Endothelial cell of umbilical vein (primary cell): ENCODE measurements at places on chromosomes 6 and 20. TPM values are rescaled to one million over a fixed set of nuclear protein-coding genes. Genes with fewer than 3 reads are reported as not detected.
A peak's percentile ranks its signal among the peaks of the same experiment; 100 is the strongest.

DNA sequence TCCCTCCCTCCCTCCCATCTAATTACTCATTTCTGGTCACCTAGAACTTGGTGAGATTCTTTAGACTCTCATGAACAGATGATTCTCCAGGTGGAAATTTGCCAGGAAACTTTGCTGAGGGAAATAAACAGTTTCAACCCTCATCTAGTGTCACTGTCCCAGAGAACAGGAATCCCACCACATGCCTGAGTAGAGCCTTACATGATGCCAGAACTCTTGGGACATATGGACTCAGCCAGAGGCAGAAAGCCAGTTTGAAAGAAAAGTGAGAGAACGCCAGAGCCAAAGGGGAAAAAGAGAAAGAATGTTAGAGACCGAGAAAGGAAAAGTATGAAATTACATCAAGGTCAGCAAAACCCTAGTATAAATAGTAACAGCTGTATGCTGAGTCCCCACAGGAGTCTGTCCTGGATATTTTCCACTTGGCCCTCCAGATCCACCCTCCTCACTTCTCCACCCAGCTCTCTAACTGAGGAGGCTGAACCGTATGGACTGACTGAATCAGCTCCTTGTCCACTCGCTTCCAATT is 127.5 kb upstream of the COL21A1 start:
- no peak for DNase-seq

CTCFL gene
- not detected in 2 replicates for total RNA-seq

CLPSL2 gene
- total RNA-seq = not detected in 2 replicates

DNA sequence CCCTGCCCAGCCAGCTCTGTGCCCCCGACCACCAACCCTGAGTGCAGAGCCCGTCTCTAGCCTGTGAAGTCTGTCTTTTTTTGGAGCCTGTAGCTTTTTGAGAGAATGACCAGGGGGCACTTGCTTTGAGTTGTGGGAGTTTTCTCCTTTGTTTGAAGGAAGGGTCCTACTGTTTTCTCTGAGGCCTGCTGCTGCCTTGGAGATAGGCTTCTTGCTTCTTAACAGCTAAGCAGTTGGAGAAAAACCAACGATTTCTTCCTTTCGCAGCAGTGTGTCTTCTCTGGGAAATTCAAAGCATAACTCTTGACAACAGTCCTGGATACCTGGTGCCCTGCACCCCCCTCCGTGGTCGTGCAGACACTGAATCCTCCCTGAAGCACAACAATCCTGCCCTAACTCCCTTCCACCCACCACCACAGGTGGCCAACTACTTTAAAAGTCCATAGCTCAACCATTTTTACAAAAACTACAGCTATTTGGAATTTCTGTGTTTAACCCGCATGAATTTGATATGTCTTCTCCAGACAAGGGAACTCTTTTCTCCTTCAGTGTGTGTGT is 61.0 kb downstream of the FAM50B start:
- no peak for DNase-seq

GRCh38 chr6:149566410-149567193 is 427 bp downstream of the GINM1 start:
- peak; percentile 68 for DNase-seq

PBOV1 gene
- not detected in 2 replicates for total RNA-seq

DNA sequence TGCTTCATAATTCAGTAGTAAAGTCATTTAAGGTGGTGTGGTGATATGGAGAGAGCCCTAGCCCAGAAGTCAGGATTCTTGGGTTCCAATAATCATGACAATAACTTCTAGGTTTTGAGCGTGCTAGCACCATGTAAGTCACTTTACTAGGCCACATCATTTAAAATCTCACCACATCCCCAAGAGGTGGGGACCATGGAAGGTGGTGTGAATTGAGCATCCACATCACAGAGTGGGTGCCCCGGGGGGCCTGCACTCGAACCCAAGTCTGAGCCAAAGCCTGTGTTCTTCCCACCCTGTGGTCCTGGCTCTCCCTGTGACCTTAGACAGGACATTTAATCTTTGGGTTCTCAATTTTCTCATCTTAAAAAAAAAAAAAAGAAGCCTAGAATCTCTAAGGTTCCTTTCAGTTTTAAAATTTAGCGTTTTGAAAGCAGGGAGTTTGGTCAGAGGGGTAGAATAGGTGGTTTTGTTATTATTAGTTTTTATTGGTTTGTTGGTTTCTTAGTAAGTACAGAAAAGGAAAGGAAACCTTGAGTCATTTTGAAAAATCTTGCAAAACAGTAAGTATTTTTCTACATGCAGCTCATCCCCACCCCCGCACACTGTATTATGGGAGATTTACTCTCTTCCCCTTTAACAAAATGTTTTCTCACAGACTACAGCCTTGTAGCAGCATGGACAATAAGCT is 26.4 kb downstream of the ARMC2 start:
- DNase-seq = peak; percentile 49

GRCh38 chr20:61965606-61966491 is 99.8 kb downstream of the TAF4 start:
- no peak for DNase-seq

MBOAT1 gene
- total RNA-seq = 4.8 and 5.4 TPM in 2 replicates

DNA sequence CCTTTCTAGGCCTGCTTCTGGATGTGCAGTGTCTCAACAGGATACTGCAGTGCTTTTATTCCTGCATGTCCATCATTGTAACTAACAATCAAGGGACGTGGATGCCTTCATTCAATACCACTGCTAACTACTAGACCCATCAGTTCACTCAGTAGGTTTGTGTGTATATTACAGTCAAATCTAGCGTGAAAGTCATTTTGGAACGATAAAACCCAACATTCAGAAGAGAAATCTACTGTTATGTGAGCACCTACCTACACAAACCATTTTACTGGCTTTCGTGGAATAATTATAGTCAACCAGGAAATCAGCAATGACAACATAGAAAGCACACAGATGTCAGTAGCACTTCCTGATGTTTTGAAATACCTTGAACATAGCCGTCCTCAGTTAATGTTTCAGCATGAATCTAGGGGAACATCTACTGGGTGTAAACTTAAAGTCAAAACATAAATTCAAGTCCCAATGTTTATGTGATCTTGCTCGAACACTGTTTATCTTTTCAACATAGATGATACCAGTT is 270.6 kb downstream of the FARS2 start:
- no peak for DNase-seq

DNA sequence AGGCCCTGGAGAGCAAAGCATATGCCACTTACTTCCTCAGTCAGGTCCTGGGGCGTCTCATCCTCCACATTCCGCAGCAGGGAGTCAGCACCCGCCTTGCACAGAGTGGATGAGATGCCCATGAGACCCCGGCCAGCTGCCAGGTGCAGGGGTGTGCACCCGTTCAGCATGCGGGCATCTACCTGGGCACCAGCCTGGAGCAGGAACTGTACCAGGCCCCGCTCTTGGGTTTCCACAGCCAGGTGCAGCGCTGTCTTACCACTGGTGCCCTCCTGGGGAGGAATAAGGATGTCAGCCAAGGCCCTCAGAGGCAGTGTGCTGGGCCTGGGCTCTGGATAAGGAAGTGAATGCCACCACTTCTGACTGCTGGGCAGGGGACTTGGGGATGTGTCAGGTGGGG is 2.7 kb upstream of the SLC35B2 start:
- DNase-seq = no peak
